ENCODE measurements at places on chromosomes 5 and 9.

- DNase-seq = no peak
These were observed 10.2 kb downstream of the NIPBL start for GRCh38 chr5:36886791-36887190.

GRCh38 chr9:70535546-70536323, 121.3 kb upstream of the KLF9 start:
- no peak for DNase-seq

DNA sequence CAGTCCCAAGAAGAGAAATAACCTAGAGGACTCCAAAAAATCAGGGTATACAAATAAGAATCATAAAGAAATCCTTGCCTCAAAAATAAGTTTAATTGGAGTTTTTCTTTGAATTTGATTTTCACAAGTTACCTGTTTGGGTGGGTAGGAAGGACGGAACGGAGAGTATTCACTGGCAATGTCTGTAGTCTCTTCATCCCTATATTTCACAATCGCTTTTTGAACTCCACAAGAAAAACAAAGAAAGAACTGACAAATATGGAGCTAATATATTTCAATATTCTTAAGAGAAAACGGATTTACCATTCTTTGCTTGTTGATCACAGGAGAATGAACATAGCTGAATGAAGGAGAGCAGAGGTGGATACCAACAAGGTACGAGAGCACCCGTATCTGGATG, 30.1 kb downstream of the MTMR12 start:
- DNase-seq = no peak

GRCh38 chr9:37033682-37034304, at the start of gene PAX5:
Gene PAX5 (minus strand): TSS chr9:37034268. CDS start chr9:37034031, 237 bp downstream.
- no peak for DNase-seq
